ENCODE measurements at places on chromosomes 16 and 17.
A peak's percentile ranks its signal among the peaks of the same experiment; 100 is the strongest.

DNA sequence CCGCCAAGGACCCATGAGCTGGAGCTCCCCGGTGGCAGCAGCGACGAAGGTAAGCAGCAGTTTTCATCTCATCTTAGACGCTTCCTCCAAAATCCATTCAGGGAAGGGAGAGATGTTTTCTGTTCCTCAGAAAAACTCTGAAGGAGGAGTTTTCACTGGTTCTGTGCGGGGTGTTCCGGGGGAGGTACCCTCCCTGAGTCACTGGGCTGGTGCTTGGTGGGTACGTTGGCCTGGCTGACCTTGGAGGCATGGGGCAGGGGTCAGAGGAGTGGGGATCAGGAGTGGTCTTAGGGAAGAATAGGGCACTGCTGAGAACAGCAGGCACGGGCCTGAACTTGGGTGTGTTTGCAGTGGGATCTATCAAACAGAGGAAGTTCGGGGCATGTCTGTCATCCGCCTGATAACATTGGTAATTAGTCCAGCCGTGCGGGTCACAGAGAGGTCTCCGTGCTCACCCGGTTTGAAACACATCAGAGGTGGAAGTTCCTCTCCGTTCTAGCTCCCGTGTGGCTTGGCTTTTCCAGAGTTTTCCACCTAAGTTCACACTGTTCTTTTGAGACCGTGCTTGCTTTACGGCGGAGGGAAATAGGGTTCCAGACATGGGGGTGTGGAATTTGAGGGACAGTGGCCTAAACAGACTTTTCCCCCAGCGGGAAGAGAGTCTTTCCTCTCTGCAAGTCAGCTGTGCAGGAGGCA lies 59.6 kb upstream of the CIBAR2 start:
- no peak for DNase-seq

- DNase-seq, result no peak
These were observed 2177.2 kb downstream of the TP53TG3F start for GRCh38 chr16:35636480-35637230.

GRCh38 chr17:76356803-76357456 lies 3.2 kb upstream of the PRPSAP1 start:
- no peak for DNase-seq

- DNase-seq, result no peak
These were observed 413.5 kb downstream of the CPPED1 start for GRCh38 chr16:12390074-12390605.

DNA sequence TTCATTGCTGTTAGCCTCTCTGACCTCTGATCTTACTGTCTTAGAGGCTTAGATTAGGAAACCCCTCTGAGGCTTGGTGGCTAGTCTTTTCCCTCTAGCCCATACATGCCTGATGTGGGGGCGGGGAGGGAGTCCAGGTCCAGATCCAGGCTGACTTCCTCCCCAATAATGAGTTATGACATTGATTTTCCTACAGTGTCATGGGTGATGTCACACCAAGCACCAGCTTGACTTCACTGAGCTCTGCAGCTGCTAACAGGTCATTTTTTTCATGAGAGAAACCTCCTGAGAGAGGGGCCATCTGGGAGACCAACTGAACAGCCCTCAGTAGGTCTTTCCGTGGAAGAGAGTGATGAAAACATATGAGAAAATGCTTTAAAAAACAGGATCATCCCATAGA lies 180.2 kb upstream of the N4BP1 start:
- no peak for DNase-seq

DNA sequence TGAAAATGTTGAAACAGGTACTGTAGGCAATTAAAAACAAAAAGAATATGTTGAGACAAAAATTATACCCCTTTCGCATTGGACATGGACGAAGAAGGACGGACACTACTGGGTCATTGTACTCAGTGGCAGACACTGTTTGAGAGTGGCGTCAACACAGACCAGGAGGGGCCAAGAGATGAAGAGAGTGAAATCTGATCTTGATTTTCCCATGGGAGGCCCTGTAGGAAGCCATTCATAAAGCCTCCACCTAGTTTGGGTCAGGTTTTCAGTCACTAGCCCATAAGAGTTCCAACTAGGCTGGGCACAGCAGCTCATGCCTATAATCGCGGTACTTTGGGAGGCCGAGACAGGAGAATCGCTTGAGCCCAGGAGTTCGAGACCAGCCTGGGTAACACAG lies 23.6 kb upstream of the SMURF2 start:
- no peak for DNase-seq

GRCh38 chr17:65446838-65447526 lies 114.5 kb downstream of the AXIN2 start:
- no peak for DNase-seq

GRCh38 chr16:56769677-56770076 lies 39.7 kb downstream of the NUP93 start:
- DNase-seq, result no peak

- DNase-seq, result no peak
These were observed 126.9 kb downstream of the MRM1 start for GRCh38 chr17:36728030-36728991.

- DNase-seq, result no peak
These were observed 152.4 kb upstream of the FOXF1 start for GRCh38 chr16:86357950-86358349.

GRCh38 chr17:58325289-58325726 lies 3.3 kb downstream of the TSPOAP1 start:
- no peak for DNase-seq

GRCh38 chr17:80261159-80261894 lies 675 bp downstream of the RNF213 start:
- DNase-seq, result no peak

- no peak for DNase-seq
These were observed 62.7 kb upstream of the GAS7 start for GRCh38 chr17:10261098-10261497.

GRCh38 chr16:67546761-67547422 lies 15.4 kb upstream of the CTCF start:
- no peak for DNase-seq

- no peak for DNase-seq
These were observed 23.4 kb upstream of the PHKG2 start for GRCh38 chr16:30724641-30725417.

GRCh38 chr16:3123986-3124886 lies 10.6 kb upstream of the ZNF213 start:
- peak; percentile 86 for DNase-seq

GRCh38 chr17:82743344-82744219 lies 8.2 kb downstream of the FN3K start:
- no peak for DNase-seq

- no peak for DNase-seq
These were observed 16.1 kb upstream of the SPN start for GRCh38 chr16:29646947-29647346.

DNA sequence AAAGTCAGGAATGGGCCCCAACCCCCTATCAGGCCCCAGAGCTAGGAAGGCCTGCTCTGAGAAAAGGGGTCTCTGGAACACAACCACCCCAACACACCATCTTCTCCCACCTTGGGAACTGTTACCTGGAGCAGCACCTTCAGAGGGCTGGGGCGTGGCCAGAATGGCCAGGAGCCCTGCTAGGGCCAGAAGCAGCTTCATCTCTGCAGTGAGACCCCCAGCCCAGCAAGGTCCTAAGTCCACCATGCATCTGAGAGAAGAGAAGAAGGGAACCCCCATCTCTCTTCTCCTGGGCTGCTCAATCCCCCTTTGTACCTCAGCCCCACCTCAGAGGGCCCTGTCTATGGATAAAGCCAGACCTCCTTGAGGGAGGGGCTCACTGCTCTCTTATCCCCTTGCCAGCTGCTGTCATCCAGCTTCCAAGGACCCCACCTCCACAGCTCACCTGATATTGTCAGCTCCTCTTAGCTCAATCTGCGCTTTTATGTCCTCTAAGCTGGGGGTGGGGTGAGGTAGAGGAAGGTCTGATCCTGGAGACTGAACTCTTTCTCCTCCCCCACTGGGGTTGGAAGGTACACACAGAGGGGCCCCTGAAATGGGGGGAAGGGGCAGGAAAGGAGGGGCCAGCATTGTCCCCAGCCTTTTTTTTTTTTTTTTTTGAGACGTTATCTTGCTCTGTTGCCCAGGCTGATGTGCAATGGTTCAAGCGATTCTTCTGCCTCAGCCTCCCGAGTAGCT lies at the start of gene MPO:
Gene MPO, minus strand, starts transcription at position 456 of the 738 bp plus-strand sequence. Its CDS starts 177 bp downstream, at position 279.
- no peak for DNase-seq

- DNase-seq, result no peak
These were observed 12.1 kb downstream of the GLP2R start for GRCh38 chr17:9837551-9838471.

DNA sequence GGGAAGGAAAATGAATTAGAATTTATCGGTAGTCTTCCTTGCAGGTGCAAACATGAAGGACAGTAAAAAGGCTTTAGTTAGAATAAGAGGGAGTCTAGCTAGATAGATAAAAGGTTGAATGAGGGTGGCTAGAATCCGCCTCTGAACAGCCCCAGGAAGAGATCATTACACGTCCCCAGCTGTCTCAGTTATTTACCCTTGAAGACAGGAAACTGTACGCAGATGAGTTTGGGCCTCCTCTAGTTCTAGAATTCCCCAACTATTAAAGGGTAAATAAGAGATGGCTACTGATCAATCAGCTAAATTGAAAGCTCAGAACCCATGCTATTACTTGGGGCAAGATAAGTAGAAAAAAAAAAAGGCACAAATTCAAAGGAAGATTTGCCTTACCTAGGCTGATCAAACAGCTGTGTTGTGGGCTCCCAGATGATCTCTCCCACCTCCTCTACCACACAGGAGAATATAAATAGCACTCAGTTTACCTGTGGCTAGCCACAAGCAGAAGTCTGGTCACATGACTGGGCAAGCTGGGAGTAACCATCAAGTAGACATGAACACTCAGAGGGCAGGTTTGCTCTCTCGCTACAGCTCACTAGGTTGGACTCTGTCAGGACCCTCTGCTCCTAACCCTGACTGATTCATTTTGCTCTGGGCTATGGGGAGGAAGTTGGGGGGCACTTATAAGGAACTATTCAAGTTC lies 17.0 kb downstream of the FAM117A start:
- no peak for DNase-seq

GRCh38 chr16:14057878-14058382 lies 13.2 kb upstream of the MRTFB start:
- DNase-seq, result no peak

Data from GOT3 (cell line).